Hepatic stellate cell (primary cell): ENCODE measurements at places on chromosomes 16 and 17.
A peak's percentile ranks its signal among the peaks of the same experiment; 100 is the strongest.

- no peak for DNase-seq
Observed at GRCh38 chr17:33124871-33125551, 133.4 kb downstream of the SPACA3 start.

DNA sequence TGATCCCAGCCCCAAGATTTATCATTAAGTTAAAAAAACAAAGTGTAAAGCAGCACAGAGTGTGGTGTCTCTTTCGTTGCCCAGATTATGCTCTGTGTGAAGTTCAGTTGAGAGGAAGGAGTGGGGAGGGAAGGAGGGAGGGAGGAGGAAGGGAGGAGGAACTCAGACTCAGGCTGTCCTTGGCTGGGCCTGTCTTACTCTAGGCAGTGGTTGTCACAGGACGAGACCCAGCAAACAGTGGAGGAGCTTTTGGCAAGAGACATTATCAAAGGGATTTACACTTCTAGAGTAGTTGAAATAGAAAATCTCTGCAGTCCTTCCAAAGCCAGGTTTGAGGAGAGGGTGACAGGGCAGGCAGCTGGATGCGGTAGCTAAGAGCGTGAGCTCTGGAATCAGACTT, 27.8 kb downstream of the KNOP1 start:
- DNase-seq: no peak

- no peak for DNase-seq
Observed at GRCh38 chr16:70786020-70786755, 14.8 kb downstream of the VAC14 start.

- no peak for DNase-seq
Observed at GRCh38 chr17:8872705-8873435, 5.4 kb upstream of the PIK3R6 start.

- DNase-seq: no peak
Observed at GRCh38 chr16:78597809-78598570, 498.5 kb downstream of the WWOX start.

GRCh38 chr17:65121916-65122806, 15.0 kb upstream of the RGS9 start:
- no peak for DNase-seq

- no peak for DNase-seq
Observed at GRCh38 chr16:30354423-30355143, 525 bp downstream of the CD2BP2 start.

- peak; percentile 82 for DNase-seq
Observed at GRCh38 chr16:27235055-27235937, 32.0 kb downstream of the KDM8 start.

- DNase-seq: no peak
Observed at GRCh38 chr17:81498953-81499600, 13.5 kb downstream of the ACTG1 start.

- peak; percentile 99 for DNase-seq
Observed at GRCh38 chr17:41786227-41787020, at the start of gene JUP. TSS of gene JUP (minus strand) at chr17:41786711. CDS start at chr17:41771854, 14,857 bp downstream.

DNA sequence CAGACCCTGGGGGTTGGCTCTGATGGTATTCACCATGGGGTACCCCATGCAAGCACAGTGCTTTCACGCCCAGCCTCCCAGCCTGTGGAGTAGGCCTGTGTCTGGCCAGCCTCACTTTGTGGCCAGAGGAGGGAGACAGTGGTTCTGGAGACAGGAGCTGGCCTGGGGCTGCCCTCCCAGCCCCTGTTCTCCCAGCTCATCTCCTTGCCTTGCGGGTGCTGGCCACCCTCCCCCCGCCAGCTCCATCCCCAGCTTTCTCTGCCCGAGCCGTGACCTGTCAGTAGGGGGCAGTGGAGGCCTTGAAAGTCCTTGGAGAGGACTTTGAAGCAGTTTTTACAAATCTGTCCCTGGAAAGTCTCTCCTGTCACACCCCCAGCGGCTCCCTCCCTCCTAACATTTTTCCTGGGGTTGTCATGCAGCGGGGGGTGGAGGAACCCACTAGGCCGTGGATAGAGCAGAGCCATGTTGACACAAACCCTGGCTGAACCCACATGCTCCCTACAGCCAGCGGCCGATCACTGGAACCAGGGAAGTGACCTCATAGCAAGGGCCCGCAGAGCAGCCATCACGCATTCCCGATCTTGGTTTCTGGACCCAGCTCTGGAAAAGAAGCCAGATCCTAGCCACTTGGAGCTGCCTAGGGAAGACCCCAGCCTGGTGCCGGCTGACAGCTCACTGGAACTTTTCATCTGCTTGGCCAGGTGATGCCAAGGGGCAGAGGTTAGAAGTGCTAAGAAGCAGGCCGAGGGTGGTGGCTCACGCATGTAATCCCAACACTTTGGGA, 289.4 kb downstream of the SEC14L1 start:
- peak; percentile 98 for DNase-seq

DNA sequence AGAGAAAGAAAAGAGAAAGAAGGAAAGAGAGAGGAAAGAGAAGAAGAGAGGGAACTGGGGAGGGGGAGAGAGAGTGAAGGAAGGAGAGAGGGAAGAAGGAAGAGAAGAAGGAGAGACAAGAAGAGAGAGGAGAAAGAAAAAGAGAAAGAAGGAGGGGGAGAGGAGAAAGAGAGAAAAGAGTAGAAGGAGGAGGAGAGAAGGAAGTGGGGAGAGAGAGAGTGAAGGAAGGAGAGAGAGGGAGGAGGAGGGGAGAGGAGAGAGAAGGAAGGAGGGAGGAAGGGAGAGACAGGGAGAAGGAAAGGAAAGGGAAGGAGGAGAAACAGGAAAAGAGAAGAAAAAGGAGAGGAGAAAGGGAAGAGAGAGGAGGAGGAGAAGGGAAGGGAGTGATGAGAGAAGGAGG, 208.5 kb downstream of the MAF start:
- DNase-seq: no peak

GRCh38 chr16:77590707-77591106, 131.6 kb upstream of the NUDT7 start:
- DNase-seq: no peak

DNA sequence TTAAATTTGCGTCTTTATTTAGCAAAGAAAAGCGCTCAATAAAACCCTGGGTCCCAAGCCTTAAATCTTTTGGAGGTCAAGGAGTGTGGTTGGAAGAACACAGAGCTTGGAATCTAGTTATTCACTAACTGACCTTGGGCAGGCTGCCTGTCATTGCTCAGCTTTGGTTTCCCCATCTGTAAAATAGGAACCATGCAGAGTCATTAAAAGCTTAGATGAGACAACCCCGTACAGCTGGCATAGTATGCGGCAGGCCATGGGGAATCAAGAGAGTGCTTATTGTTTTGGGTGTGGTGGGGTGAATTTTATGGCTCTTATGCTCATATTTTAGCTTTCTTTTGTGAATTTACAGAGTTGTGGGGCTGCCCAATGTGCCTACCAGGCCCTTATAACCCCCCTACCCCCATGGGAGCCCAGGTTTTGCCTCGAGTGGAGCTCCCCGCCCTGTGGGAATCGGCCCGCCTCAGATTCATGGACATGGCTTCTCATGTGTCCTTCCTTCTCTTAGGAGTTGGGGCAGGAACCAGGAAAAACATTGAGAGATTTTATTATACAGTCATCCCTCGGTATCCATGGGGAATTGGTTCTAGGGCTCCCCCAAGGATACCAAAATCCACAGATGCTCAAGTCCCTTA, 113.5 kb downstream of the CLEC16A start:
- no peak for DNase-seq

DNA sequence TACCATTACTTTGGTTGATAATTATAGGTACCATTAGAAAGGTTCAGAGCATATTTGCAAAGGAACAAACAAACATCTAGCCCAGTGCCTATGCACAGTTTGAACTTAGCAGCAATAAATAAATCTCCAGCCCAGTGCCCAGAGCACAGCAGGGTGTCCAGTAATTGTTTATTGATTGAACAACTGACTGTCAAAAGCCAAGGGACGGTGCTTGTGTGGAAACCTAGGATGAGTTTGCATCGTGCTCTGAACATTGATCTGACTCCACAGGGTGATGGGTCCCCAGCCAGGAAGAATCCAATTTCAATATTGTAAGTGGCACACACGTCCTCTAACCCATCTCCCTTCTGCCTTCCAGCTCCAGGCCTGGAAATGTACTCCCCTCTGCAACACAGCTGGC, 625.5 kb upstream of the C16orf82 start:
- no peak for DNase-seq

DNA sequence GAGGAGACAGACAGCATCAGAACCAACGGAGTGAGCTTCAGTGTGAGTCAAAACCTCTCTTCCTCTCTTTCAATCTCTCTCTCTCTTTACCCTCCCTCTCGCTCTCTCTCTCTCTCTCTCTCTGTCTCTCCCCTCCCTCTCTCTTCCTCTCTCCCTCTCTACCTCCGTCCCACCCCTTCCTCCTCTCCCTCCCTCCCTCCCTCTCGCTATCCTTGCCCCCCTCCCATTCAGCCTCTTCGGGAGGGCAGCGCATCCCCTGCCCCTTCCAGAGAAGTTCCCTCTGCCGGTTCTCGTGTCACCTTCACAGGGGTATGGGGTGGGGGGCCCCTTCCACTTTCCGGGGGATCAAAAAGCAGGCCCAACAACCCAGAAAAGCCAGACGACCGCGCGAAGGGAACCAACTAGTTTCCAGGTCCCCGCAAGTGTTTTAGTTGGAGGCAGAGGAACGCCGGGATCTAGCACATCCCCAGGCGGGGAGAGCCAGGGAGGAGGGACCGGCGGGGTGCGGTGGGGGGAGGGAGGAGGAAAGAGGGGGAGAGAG, 28.9 kb upstream of the RBFOX1 start:
- DNase-seq: no peak

- DNase-seq: no peak
Observed at GRCh38 chr16:73546341-73546845, 498.5 kb upstream of the ZFHX3 start.

GRCh38 chr16:57914244-57915173, 56.4 kb downstream of the CNGB1 start:
- no peak for DNase-seq

DNA sequence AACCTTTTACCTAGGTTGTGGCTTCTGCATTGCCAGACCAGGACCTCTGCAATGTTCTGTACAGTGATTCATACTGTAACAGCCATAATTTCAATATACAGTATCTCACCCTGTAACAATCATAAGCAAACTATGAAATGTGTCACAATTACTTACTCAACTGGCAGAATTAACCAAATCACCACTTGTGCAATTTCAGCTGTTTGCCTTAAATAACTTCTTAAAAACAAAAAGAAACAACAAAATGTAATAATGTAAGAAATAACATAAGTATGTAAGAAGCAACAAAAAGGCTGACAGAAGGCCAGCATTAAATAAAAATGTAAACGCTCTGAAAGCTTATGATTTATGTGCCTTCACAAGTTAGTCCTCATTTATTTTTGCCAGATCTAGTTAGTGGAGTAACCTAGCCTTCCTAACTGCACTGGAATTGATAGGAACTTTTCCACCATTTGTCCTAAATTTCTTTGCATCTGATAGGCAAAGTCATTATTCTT, 96.9 kb downstream of the SKAP1 start:
- no peak for DNase-seq

- DNase-seq: no peak
Observed at GRCh38 chr16:51383909-51384308, 232.8 kb upstream of the SALL1 start.

DNA sequence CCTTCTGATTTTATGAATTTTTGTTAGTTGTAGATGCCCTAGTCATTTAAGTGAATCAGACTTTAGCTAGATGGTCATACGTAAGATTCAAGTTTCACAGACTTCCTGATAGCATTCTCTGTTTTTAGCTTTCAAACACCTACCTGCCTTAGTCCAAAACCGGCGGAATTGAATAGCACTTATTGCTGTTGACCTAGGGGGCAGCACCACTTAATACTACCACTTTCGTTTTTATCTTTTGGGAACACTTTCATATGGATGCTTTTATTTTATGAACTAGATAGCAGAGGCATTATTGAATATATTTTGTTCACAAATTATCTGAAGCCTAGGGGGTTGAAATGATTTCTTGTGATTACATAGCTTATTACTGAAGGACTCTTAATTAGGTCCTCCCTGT, 31.5 kb downstream of the TADA2A start:
- no peak for DNase-seq

DNA sequence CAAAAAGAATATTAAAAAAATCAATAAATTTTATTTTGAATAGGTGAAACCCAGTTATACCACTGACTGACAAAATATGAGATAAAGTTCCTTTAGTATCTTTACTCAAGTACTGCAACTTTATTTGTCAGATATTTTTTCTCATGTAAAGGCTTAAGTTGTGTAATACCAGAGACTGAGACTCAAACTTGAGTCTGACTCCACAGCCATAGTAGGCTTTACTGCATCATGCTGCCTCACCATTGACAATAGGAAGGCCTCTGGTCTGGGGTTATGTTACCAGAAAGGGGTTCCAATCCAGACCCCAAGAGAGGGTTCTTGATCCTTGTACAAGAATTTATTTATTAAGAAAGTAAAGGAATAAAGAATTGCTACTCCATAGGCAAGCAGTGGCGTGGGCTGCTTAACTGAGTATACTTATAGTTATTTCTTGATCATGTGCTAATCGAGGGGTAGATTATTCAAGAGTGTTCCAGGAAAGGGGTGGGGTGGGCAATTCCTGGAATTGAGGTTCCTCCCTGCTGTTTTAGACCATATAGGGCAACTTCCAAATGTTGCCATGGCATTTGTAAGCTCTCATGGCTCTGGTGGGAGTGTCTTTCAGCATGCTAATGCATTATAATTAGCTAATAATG, 187.4 kb upstream of the WSB1 start:
- DNase-seq: no peak

GRCh38 chr17:55420067-55420775, 1.4 kb downstream of the MMD start:
- DNase-seq: no peak
